Right ventricle myocardium inferior (tissue), 1 donor: ENCODE measurements at places on chromosomes 4 and X. TPM values are rescaled to one million over a fixed set of nuclear protein-coding genes. Genes with fewer than 3 reads are reported as not detected.

DNA sequence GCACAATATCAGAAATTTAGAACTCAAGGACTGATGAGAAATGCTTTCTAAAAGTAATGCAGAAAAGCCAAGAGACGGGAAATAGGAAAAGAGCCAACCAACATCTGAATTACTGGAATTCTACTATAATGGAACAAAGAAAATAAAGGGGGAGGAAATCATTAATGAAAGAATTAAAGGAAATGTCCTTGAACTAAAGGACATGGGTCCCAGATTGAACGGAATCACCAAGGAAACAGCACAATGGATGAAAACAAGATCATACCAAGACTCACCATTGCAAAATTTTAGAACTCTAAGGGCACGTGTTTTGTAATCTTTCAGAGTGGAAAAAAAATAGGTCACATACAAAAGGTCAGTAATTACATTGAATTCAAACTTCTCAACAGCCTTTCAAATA, 35.9 kb downstream of the HPGDS start:
- no peak for DNase-seq

The SEC24B gene
- total RNA-seq: 26.1 TPM

DNA sequence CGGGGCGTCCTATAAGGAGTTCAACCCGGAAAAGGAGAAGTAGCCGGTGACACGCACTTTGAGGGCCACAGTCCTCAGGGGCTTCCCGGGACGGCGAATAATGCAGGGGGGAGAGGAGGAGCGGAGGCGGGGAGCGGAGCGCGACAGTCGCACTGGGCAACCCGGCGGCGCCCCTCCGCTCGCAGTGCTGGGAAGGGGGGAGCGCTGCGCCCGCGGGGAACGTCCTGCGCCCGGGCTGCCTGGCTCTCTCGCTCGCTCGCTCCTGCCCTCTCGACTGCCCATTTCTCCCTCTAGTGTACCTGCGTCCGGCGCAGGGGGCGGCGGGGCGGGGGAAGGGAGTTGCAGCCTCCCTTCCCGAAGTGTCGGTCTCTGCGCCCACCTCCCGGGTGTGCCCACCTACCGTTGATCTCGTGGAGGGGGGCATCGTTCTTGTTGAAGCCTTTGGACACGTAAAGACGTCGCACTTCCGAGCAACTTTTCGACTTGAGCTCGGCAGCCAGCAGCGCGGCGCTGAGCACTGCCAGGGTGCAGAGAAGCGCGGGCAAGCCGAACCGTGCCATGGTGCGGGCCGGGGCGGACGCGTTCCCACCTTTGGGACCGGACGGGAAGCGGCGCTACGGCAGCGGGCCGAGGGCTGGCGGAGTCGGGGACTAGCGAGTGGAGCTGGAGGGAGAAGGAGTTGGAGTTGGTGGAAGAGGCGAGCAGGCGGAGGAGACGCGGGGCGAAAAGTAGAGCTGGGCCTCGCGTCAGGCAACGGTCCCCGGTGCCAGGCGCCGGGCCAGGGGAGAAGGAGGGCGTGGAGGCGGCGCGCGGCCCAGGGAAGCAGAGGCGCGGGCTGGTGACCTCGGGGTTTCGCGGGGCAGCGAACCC, 648 bp downstream of the GPC4 start:
- no peak for DNase-seq

The GPR119 gene
- total RNA-seq: not detected

DNA sequence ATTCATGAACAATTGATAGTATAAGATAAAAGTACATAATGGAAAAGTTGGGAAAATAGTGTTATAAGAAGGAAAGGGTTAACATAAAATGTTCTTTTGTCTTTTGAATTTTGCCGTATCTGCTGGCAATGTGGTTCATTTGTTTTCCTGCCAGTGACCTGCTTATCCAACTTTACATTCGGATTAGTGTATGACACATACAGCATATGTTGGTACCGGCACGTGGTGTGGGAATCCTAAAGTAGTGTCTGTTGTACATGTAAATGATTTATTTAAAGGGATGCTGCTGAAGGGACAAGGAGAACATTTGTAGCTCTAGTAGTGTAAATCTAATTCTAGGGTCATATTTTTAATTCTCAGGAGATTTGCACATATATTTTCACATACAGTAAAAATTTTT, 11.5 kb downstream of the RAB9A start:
- DNase-seq: no peak

The MAGEB4 gene
- not detected for total RNA-seq

- no peak for DNase-seq
These were observed 97.9 kb upstream of the PDHA1 start for GRCh38 chrX:19245711-19246269.

GRCh38 chr4:57234252-57234775, 124.1 kb upstream of the IGFBP7 start:
- peak; percentile 56 for DNase-seq

The ACOT9 gene
- 50.1 TPM for total RNA-seq

DNA sequence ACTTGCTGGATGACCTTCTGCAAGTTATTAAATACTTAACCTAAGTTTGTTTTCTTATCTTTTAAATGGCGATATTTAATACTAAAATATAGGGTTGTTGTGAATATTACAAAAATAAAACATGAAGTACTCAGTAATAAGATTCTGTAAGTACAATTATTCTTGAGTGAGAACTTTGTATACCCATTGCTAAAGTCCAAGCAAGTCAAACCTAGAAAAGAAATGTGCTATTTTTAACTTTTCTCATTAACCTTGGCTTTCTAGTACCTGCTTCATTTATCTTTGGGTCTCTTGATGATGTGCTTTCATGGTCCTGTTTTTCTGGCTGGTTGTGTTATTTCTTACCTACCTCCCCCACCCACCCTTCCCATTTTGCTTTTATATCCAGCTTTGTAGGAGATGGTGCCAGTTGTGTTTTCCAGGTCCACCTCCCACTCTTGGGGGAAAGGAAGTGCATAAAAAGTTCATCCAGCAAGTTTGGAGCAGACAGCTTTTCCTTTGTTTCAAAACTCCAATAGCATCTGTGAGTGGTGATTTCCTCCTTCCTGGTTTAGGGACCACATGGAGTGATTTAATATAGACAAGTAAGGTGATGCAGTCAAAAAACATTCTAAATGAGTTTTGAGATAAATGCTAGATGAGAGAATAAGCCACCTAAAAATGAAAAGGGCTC, 7.5 kb upstream of the CXCL8 start:
- no peak for DNase-seq

GRCh38 chr4:23614284-23614892, 275.5 kb downstream of the PPARGC1A start:
- no peak for DNase-seq

DNA sequence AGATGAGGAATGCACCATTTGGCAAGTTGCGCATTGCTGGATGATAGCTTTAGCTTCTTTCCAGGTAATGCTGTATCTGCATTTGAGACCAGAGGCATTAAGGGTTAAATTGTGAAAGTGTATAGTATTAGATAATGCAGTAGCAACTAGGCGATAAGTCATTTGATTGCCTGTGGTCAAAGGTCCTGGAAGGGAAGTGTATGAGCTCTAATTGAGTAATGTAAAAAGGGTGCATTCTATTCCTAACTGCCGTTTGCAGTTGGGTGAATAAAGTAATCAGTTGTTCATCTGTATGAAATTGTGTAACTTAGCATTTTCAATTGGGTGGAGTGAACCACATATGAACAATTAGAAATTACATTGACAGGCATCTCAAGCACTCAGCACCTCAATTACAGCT, 54.5 kb upstream of the WDR1 start:
- no peak for DNase-seq

- DNase-seq: no peak
These were observed 47.0 kb downstream of the TEX13B start for GRCh38 chrX:107935200-107935599.

DNA sequence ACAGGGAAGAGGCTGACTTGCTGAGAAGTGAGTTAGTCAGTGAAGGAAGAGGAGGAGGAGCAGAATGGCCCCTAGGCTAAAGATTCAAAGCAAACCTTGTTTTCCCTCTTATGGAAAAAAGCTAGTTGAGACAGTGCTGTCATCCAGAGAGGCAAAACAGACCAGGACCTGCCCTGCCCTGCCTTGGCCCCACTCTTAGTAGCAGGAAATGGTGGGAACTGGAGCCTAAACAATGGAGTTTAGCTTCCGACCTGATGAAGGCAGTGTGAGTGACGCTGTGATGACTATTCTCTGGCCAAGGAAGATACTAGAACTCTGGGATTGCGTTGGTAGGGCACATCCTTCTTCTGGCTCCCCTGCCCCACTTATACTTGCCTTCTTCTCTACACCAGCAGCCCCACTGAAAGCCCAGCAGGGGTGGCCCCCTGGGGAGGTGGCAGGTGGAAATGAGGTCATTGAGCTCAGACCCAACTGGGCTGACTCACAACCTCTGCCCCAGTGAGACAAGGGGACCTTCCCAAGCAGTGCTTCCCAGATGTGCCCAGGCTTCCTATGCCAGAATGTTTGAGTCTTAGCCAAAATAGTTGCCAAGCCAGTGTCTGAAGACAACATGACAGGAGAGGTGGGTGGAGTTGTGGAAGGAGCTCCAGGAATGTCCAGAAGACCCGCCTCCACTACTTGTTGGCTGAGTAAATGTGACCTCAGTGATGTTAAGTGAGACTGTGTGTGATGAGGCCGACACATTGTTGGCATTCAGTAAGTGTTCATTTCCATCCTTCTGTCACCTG, 38.8 kb downstream of the MSN start:
- DNase-seq: no peak

DNA sequence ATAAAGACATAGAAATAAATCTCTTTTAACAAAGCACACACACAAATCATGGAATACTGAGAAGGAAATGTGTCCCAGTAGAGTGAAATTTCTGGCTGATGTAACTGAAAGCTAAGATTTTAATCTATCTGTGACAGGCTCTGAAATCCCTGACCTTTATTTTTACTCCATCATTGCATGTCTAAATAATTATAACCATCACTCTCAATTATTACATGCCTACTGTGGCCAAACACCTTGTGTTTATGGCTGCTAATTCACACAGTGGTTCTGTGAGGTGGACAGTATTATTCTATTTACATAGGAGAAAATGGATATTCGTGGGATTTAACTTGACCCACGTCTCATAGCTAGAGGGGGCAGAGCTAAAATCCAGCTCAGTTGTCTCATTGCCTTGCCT, 438.1 kb downstream of the TLL1 start:
- no peak for DNase-seq

- no peak for DNase-seq
These were observed 8.0 kb downstream of the SHOX start for GRCh38 chrX:638482-639131.

The DCHS2 gene
- total RNA-seq: not detected

DNA sequence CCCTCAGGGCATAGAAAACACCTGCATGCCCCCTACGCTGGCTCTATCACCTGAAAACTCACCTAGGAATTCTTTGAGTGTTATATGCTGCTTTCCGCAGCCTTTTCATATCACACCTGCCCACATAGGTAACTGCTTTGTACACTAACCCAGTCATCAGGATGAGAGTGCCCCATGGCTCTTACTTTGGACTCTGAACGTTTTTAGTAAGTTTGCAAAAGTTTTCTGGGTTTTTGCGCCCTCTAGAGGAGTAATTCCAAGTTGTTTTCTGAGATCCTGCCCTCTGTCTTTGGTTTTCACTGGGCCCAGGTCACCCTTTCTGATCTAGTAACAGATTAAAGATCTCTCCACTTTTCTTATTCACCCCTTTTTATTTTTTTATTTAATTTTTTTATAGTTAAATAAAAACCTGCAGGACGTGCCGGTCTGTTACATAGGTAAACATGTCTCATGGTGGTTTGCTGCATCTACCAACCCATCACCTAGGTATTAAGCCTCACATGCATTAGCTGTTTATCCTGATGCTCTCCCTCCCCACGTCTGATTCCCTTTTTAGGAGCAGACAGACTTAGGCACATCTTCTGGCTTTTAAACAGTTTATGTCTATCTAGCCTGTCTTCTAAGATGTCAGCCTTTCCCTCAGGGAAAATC, 139.2 kb downstream of the NWD2 start:
- no peak for DNase-seq

GRCh38 chr4:2963966-2964471, 648 bp downstream of the GRK4 start:
- peak; percentile 85 for DNase-seq

- DNase-seq: no peak
These were observed 16.8 kb downstream of the CLNK start for GRCh38 chr4:10667701-10668326.

- DNase-seq: no peak
These were observed 12.3 kb upstream of the ENOX2 start for GRCh38 chrX:130915302-130915701.

- DNase-seq: no peak
These were observed 2.2 kb downstream of the FUNDC2 start for GRCh38 chrX:155028877-155029291.

DNA sequence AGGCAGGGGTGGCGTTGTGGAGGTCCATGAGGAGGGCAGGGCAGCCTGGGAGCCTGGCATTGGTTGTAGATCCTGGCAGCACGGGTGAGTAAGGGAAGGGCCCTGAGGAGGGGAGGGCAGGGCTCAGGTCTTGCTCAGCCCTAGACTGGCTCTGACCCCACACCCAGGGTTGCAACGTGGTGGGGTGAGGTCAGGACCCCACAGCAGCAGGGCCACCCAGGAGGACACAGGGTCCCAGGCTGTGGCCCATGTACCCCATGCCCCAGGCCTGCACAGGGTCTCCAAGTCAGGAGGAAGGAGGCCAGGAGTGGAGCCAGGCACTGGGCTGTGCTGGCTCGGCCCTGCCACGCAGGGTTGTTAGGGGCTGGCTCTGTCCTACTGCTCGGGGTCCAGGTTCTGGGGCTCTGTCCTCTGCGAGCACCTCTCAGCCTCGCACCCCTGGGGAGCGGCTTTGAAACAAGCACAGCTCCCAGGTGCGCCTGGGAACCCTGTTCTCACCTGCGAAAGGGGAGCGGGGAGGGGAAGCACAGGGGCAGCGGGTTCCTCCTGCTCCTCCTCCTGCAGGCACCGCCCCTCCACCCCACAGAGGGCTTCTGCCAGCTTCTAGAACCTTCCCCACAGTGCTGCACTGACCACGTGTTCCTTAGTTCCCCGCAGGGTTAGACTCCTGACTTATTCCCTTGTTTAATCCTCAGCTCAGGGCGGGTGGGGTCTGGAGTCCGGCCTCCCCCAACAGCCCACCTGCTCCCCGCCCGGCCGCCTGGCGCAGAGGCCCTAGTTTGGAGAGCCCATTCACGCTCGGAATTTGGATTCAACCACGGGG, 20.4 kb downstream of the MSANTD1 start:
- peak; percentile 51 for DNase-seq

DNA sequence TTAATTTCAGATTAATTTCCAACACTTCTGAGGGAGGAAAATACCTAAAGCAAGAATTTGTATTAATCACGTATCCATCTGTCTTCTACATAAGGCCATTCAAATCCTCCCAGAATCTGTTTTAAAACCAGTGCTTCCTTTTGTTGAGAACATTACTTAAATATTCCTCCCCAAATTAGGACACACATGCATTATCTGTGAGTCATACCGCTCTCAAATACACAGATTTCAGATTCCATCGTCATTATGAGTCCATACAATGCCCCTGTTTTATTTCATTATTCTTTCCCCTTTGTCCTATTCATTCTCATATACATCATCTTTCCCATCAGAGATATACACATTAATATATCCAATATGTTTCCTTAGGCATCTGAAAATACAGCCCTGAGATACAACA, 57.3 kb upstream of the PRSS12 start:
- DNase-seq: no peak

DNA sequence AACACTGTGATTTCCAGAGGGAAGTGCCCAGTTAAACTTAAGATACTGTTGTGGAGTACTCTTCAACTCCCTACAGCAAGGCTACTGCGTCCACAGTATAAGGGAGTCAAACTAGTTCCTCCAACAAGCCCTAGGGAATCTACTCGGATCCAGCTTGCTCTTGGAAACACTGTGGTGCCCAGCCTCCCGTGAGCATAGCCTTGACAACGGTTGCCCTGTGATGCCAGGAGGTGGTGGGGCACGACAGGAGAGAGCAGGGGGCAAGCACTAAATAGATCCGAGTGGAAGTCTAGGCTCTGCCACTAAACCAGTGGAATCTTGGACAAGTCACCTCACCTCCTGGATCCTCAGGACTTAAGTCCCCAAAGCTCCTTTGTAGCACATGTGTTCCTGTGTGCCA, 45.6 kb downstream of the SMC1A start:
- DNase-seq: no peak
